ENCODE measurements at places on chromosomes 6 and 20. TPM values are rescaled to one million over a fixed set of nuclear protein-coding genes. Genes with fewer than 3 reads are reported as not detected.
A peak's percentile ranks its signal among the peaks of the same experiment; 100 is the strongest.

GRCh38 chr20:53623134-53623453 is 29.5 kb upstream of the ZNF217 start:
- DNase-seq: no peak

ANKRD66 gene
- 0.31 TPM for total RNA-seq

GRCh38 chr20:40606237-40606636 is 82.8 kb downstream of the MAFB start:
- no peak for DNase-seq

NRN1 gene
- 12.3 TPM for total RNA-seq

- DNase-seq: peak; percentile 5
Measured at GRCh38 chr6:98944598-98945081, 3.1 kb downstream of the FBXL4 start.

GRCh38 chr6:142014515-142014914 is 118.2 kb upstream of the GJE1 start:
- DNase-seq: no peak

- DNase-seq: no peak
Measured at GRCh38 chr20:52805296-52805571, 166.9 kb upstream of the TSHZ2 start.

DNA sequence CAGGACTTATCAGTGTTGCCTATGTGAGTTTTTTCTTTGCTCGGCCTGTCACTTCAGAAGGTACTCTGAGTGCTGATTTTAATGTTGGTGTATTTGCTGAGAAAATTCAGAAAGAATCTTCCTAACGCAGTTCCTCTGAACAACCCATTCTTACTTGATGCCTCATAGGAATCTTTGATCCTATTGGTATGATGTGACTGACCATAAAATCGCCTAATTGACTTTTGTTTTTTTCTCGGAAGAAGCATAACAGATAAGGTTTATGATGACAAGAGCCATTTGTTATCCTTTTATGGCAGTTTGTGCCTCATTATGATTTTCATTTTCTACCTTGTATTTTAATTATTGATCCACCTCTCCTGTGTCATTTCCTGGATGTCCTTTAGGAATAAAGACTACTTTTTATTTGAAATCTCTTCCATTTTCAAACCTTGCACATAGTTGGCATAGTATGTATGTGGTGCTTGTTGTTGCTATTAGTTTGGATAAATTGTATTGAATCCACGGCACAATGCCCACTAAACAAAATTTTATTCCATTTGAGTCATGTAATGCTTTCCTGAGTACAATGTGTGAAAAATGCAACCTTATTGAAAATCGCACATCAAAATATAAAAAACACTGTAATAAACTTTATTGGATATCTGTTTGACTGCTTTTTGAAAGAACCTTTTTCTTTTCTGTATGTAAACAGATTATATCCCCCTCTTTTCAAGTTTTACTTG is 37.3 kb downstream of the LRRC1 start:
- no peak for DNase-seq

GRCh38 chr6:159959165-159959975 is 9.5 kb upstream of the IGF2R start:
- peak; percentile 36 for DNase-seq

GRCh38 chr6:111799576-111800258 is 73.5 kb downstream of the FYN start:
- no peak for DNase-seq

TBCC gene
- 30.3 TPM for total RNA-seq

DNA sequence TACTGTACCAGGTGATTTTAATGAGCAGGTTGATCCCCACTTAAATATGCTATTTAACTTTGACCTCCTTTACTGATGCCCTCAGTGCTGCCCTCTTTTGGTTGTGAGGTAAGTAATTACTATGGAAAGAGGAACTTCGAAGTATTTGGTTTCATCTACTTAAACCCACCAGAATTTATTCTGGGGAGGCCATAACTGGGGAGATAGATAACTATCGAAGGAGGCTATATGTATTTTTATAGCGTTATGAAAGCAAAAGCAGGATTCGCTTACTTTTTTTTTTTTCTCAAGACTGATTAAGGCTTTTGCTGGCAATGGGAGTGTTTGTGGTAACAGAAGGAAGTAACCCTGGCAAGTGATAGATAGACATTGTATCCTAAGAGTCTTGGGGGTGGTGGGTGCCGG is 168.9 kb upstream of the CENPW start:
- no peak for DNase-seq

- peak; percentile 75 for DNase-seq
Measured at GRCh38 chr6:42313941-42314570, 96.4 kb upstream of the MRPS10 start.

DNA sequence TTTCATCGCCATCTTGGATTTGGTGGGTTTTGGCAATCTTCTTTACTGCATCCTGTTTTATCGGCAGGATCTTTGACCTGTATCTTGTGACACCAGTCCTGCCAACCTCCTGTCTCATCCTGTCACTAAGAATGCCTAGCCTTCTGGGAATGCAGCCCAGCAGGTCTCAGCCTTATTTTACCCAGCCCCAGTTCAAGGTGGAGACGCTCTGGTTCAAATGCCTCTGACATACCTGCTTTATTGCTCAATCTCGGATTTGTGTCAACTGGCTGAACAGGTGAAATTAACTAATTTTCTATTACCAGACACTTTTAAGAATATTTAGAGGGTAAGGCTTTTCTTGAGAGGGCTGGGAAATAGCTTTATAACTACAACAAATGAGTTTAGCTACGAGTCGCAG is 102.5 kb downstream of the SASH1 start:
- DNase-seq: no peak

- no peak for DNase-seq
Measured at GRCh38 chr6:116876635-116877611, at the start of gene RFX6. Gene RFX6, plus strand, starts transcription at chr6:116877242. Its CDS starts 34 bp downstream, at chr6:116877276.

- DNase-seq: no peak
Measured at GRCh38 chr20:53260168-53260567, 288.0 kb downstream of the TSHZ2 start.

RPS10 gene
- total RNA-seq: 1,790 TPM

DNA sequence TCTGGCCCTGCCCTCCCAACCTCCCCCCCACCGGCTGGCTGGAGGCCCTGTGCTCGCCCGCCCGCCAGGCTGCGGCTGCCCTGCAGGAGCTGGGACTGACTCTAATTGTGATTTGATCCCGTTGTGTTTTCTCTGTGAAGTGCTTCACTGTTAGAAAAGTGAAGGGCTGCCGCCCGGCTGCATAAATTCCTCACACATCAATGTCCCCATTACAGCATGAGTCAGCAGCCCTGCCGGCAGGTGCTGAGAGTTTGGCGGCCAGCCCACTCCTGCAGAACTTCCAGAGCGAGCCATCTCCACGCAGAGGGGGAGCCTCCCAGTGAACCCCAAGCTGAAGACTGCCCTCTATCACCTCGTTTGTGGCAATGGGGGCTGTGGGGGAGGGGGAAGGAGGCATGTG is 137.9 kb downstream of the DLL1 start:
- DNase-seq: peak; percentile 81

- peak; percentile 67 for DNase-seq
Measured at GRCh38 chr20:46406986-46407670, 713 bp upstream of the ELMO2 start.

GRCh38 chr6:150227281-150227680 is 84.4 kb downstream of the PPP1R14C start:
- no peak for DNase-seq

GRCh38 chr6:44656691-44657090 is 269.2 kb downstream of the CDC5L start:
- no peak for DNase-seq

SLC4A11 gene
- total RNA-seq: 0.62 TPM

DNA sequence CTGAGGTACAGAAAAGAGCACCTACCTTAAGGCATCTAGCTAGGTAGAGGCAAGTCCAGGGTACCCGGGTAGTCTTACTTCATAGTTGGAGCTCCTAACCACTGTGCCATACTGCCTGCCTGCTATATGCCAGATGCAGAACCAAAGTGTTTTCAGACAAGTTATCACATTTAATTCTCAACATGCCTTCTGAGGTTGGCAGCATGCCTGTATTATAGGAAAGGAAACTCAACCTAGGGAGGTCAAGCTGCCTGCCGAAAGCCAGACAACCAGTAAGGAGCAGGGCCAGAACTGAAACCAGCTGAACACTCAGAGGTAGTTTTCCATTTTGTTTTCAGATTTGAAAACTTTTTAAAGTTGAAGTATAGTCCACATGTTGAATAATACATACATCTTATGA is 5.4 kb downstream of the CTNNBL1 start:
- no peak for DNase-seq

LPIN3 gene
- total RNA-seq: 11.0 TPM

WFDC12 gene
- total RNA-seq: not detected

DNA sequence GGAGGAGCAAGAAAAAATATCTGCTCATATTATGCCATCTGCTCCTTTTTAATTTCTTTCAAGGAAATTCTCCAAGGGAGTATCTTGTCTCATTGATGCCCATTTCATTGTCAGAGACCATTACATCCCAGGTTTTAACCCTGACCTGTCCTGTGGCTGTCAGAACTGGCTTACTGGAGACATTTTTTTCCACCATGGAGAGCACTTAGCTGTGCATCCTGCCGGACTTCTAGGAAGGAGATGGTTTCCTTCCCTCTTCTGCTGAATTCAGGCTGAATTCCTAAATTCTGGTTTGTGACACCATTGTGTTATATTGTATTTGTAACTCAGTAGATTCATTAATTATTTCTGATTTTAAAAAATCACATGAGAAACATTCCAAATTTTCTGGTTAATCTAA is 70.3 kb downstream of the NKAIN2 start:
- no peak for DNase-seq

DNA sequence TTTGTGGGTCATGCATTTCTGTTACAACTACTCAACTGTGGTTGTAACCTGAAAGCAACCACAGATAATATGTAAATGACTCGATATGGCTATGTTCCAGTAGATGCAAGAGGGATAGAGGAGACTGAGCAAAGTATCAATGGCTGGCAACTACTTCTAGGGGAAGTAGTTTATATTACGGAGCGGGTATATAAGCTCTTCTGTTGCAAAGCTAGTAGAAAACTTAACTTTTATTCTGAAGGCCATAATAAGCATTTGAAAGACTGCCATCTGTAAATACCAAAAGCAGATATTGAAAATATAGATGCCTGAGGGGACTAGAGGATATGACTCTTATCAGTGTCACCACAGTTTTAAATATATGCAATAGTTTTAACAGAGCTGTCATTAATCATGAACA is 655.3 kb downstream of the PHF3 start:
- no peak for DNase-seq

DNA sequence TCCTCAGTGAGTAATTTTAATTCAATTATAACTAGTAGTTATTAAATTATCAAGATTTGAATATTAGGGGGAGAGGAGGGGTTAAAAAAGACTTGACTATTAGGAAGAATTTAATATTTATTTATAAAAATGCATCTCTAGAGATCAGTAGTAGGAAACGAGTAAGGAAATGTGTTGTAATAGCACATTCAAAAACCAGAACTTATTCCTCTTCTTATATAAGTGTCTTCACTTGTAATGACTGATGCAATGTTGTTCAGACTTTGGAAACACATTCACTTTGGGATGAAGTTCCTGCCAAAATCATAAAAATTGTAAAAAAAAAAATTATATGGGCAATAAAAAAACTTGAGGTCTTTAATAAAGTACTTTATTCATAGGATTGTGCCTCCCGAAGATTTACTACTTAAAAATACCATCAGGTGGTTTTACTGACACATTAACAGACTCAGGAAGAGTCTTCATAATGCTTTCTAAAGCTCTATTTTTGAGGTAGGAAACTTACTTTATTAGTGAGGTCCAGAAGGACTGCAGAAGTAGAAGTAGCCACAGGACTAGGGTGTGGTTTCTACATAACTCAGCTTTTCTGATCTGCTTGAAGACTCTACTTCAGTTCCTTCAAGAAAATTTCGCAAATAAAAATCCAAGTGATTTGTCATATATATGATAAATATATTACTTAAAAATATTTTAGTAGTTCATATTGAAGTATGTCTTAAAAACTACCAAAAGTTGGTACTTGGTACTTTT is 59.8 kb downstream of the CCDC170 start:
- DNase-seq: no peak

- DNase-seq: no peak
Measured at GRCh38 chr6:38183856-38184584, 364.5 kb downstream of the ZFAND3 start.

GRCh38 chr6:46246081-46246480 is 75.3 kb upstream of the ENPP5 start:
- no peak for DNase-seq

All from tongue (tissue), 3 donors.